ENCODE measurements at places on chromosomes 16 and 17.

DNA sequence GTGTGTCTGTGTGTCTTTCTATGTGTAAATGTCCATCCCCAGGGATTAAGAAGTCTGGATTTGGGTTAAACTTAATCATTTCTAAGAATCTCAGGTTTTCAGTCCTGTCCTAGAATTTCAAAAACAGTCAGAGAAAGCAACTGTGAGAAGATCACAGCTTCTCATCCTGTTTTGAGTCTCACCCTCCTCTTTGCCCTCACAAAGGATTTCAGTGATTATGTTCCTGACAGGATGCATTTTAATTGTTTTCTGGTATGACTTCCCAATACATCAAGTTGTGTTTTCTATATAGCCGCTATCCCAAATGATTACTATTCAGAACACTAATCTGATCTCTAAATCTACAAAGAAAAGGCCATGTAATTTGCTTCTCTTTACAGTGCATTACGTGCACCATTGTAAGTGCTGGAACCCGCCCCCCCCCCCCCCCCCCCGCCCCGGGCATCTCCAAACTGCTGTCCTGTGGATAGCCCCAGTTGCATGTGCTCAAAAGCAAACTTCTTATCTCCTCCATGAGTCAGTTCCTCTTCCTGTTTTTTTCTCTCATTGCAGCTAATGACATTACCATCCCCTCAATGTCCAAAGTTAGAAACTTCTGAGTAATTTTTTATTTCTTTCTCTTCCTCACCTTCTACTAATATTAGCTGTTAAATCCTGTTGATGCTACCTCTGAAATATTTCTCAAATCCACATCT is 73.9 kb downstream of the CDH13 start:
- DNase-seq = no peak

- no peak for DNase-seq
Observed at GRCh38 chr17:70420861-70421445, 251.6 kb downstream of the KCNJ2 start.

DNA sequence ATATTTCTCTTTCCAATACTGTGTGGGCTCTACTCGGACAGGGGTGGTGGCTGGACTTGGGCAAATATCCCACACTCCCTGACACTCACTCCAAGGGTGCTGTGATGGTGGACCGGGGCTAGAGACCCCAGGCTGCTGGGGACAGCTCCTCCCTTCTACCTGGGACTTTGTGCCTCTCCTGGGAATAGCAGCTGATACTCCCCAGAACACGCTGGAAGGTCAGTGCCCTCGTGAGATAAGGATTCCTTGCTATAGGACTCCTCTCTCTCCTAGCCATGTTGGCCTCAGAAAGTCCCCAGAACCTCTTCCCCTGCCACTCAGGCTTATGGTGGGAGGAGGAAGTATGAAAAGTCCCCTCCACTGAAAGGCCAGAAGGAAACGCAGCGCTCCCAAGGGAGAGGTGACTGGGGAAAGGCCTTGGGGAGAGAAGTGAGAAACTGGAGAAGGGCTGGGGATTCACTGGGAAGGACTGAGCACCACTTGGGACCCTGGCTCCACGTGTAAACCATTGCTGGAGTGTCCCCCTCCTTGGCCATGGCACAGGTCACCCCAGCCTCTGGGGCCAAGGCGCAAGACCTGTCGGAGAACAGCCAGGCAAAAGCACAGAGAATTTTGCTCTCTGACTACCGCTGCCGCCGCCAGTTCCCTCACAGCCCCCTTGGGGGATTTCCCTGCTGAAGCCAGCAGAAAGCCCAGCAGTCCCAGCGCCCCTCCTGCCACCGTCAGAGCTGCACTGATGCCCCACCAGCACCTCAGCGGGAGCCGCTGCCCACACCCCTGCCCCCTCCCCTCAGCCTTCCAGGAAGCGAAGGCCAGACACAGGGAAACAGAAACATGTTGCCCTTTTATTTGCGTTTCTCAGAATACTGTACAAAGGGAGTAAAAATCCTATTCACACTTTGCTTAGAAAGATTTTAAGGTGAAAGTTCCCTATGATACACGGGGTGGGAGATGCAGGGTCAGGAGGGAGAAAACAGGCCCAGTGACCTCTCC is 2.1 kb upstream of the GSDMB start:
- DNase-seq = no peak

GRCh38 chr17:77640252-77640651 is 318.3 kb upstream of the TNRC6C start:
- no peak for DNase-seq

DNA sequence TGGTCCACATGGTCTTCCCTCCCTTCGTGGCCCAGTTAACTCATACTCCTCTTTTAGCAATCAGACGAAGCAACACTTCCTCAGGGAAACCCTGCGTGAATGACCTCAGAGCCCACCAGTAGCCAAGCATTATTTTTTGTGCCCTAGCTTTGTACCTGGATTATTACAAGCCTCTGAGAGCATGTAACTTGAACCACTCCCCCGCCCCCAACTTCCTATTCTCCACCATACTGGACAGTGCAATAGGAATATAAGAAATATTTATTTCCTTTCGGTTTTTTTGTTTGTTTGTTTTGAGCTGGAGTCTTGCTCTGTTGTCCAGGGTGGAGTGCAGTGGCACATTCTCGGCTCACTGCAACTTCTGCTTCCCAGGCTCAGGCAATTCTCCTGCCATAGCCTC is 2.9 kb downstream of the CPPED1 start:
- DNase-seq = no peak

Measured in mammary epithelial cell (primary cell).